ENCODE measurements at places on chromosomes 5 and 9.

- no peak for DNase-seq
Measured at GRCh38 chr9:134153450-134153849, 10.9 kb downstream of the RNU6ATAC start.

DNA sequence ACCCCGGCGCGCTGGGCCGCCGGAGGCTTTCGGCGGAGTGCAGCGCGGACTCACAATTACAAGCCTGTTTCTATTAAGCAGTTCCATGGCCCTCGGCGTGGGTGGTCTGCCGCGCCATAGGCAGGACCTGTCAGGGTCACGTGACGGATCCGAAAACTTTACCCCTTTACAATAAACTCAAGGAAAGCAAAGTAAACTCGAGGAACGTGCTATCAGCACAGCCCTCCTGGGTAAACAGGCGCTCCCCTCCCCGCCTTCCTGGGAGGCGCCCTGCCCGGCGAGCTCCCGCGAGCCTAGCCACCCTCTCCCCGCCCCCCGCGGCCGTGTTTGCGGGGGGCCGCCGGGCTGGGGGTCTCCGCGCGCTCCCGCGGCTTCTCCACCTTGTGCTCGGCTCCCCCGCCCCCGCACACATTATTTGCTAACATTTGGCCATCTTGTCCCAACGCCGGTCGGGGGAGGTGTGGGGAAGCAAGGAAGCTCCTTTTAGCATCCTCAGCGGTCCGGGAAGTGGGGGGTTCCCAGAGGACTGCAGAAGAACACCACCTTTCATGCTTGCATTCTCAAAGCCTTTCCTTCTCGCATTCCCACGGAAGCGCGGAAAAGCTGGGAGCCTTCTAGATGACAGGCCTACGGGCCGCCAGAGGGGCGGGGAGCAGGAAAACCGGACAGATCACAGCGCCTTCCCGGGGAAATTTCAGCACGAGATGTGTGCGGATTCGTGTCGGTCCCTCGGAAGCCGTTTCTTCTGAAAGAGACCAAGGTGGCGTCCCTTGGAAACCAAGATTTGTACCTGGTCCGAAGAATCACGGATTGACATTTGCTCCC is at the start of gene PTCH1:
TSS of gene PTCH1 (minus strand) at position 238 of the 825 bp plus-strand sequence.
- no peak for DNase-seq

- no peak for DNase-seq
Measured at GRCh38 chr5:159909126-159909525, 7.2 kb upstream of the ADRA1B start.

DNA sequence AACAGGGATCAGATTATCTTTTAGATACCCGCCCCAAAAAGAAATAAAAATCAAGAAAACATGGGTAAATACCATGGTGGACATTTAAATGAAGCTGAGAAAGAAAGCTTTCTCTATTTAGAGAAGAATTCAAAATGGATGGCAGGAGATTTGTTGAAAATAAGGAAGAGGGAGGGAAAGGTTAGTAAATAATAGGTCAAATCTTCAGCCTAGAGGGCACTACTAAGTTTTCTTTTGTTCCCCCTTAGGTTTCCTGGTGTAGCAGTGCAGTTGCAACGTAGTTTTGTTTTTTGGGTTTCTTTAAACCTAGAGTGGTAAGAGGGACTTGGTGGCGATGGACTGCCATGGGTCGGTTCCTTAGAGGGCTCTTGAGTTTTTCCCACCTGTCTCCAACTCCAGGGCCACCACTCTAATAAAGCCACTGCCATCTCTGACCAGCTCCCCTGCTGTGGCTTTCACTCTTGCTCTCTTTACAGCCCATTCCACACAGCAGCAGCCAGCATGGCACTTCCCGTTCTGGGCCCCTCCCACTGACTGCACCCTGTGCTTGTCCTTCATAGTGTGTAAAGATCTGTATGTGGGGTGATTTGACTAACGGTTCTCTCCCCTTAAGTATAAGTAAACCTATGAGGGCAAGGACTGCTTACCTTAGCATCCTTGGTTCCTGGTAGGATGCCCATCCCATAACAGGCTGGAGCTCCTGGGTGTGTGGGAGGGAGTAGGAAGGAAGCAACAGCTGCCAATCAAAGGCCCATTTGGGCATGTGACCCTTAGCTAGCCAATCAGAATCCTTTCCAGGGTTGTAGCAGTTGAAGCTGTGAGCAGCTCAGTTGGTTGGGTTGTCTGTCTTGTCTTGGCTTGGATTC is 118.3 kb downstream of the SLC1A3 start:
- peak; percentile 66 for DNase-seq

GRCh38 chr9:2411459-2412215 is 209.9 kb upstream of the VLDLR start:
- no peak for DNase-seq

DNA sequence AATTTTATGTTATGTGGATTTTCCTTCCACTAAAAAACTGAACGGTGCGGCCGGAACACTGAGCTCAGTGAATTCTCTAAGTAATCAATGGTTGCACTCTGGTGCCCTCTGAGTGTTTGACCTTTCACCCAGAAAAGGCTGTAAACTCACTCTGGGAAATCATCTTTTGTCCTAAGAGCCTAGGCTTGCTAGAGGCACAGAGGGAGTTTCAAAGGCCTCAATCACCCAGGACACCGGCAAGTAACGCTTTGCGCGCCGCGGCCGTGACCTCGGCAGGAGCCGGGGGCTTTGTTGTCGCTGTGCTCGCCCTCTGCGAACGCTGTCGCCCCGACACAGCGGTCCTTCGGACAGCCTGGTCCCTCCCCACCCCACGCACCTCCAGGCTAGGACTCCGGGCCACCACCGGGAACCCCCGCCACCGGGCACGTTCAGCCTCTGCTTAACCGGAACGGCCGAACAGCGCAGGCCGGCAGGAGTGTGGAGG is 703 bp downstream of the ISCA1 start:
- no peak for DNase-seq

GRCh38 chr5:1974501-1975405 is 92.0 kb upstream of the IRX4 start:
- no peak for DNase-seq

Data from SIG-M5 (cell line).